SHP77 treated with DMSO at 0.1 percent for 48 hours (cell line): ENCODE measurements at places on chromosomes 16 and 17.

- no peak for DNase-seq
These were observed 53.1 kb downstream of the CFDP1 start for GRCh38 chr16:75379911-75380847.

DNA sequence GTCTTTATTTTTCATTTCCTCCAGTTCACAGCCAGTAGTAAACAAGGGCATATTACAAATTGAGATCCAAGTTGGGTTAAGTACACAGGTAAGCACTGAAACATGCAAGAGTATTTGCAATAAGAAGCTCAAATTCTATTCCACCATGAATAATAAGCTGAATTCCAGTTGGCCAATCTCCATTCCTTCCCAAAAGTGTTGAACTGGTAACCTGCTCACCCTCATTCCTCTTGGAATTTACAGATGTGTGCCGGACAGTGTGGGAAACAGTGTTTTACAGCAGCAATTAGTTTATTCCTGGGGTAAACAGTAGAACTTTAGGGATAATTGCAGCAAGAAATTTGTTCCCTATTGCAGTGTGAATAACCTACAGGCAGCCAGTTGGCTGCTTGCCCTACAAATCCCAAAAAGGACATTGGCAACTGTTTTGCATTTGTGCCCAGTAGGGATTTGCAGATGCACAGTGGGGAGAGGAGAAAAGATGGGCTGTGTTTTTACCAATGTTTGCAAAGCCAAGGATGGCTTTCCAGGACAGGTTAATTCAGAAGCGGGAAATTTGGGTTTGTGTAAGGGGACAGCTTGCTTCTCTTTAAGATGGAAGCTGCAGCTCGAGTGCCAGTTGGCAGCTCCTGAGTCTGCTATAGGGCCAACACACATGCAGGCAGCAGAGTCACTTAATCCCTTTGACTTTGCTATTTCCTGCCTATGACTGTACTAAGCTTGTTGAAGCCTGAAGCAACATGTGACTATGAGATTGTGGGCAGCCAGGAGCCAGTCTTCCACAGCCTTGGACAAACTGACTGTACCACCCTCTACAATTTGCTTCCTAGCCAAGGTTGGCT lies 318.9 kb downstream of the MAP2K6 start:
- no peak for DNase-seq

DNA sequence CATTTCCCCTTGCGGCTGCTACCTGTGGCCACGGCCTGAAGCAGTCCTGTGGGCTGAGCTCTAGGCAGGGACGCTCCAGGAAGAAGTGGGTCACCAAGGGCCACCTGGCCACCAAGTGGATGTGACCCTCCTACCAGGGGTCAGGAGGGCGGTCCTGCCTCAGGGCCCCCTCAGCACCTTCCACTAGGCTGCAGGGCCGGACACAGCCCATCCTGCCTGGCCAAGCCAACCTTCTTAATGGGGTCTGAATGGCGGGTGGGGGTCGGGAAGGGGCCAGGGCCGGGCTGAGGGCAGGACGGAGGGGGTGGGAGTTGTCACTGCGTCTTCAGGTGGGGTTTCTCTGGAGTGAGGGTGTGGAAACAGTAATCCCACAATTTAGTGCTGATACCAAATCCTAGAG lies 13.2 kb upstream of the MLKL start:
- no peak for DNase-seq

- DNase-seq, result no peak
These were observed 3.9 kb upstream of the ALDH3A2 start for GRCh38 chr17:19644493-19645210.

- no peak for DNase-seq
These were observed 139.0 kb downstream of the RAB11FIP4 start for GRCh38 chr17:31530391-31530985.

DNA sequence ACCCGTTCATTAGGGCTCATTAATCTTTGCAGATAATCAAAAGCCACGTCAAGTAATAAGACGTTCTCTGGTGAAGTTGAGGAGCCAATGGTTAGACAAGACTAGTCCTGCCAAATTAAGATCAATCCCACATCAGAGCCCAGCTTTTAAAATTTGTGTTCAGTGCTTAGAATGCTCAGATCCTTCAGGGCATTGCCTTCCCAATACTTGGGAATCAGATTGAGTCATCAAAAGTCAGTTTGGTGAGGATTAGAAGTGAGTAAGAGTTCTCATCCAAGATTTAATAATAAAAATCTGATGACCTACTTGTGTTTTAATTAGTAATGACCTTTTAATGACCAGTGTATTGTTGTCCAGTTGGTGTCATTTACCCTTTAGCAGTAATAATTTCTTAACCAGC lies 19.8 kb downstream of the MAP2K4 start:
- no peak for DNase-seq

GRCh38 chr17:46733837-46734475 lies 84.5 kb downstream of the WNT3 start:
- DNase-seq, result no peak

DNA sequence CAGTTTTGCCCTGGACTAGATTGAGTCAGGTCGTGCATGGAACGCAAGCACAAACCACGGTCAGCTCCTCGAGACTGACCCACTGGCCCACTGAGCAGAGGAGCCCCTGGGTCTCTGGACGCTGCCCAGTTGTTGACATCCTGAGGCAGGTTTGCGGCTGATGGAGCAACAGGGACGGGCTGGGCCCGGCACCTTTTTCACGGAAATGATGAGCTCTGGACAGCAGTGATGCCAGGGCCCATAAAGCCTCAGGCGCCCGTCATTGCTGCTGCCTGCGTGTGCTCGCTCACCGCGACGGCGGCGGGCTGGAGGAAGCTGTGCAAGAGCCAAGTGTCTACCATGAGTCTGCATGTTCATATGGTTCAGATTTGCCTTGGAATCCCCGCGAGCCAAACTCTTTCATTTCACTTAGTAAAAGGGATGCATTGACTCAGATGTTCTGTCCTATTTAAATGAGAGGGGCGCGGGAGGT lies 30.8 kb upstream of the CRISPLD2 start:
- no peak for DNase-seq

DNA sequence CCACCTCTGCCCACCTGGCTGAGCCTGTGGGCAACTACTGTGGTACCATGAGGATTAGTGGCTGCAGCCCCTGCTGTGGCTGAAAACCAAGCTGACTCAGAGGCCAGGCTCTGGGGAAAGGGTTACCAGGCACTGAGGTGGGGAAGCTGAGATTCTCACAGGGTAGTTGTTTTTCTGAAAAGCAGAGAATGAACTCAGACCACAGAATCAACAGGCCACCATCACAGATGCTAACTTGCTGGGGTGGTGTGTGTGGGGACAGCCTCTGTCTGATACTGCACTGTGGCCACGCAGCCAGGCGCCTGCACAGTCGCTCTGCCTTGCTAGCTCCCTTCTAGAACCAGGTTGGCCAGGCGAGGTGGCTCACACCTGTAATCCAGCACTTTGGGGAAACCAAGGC lies 28.8 kb downstream of the NPLOC4 start:
- DNase-seq, result no peak

DNA sequence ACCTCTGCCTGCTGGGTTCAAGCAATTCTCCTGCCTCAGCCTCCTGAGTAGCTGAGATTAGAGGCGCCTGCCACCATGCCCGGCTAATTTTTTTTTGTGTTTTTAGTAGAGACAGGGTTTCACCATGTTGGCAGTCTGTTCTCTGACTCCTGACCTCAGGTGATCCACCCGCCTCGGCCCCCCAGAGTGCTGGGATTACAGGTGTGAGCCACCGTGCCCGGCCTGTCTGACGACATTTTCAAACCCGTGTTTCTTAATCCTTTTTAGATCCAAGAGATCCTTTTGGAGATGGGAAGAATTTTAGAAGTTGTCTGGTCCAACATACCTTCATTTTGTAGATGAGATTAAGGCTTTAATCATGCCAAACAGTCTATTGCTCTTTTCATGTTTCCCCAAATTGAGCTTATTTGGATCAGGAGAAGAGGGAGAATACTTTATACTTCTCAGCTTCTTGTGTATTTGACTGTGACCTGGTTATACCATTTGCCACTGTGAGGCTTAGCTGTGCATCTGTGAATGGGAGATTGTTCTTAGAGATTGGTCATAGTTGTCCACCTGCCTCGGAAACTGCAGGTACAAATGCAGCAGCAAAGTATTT lies 25.8 kb downstream of the USP10 start:
- no peak for DNase-seq

DNA sequence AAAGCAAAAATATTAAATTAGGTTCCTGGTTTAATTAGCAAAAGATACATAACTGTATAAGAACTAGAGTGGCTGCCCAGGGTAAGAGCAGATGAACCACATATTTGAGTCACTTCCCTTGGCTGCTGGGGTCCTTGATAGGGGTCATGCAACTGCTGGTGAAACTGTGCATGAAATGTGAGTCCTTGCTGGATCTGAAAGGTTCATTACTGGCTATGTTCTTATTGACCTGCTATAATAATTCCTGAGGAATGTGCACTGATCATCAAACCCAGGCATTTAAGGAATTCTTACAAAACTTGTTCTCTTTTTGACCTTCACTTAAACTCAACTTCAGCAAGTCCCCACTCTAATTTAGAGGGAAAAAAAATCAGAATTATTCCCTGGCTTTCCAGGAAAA lies 183.4 kb downstream of the ZNF18 start:
- DNase-seq, result no peak

DNA sequence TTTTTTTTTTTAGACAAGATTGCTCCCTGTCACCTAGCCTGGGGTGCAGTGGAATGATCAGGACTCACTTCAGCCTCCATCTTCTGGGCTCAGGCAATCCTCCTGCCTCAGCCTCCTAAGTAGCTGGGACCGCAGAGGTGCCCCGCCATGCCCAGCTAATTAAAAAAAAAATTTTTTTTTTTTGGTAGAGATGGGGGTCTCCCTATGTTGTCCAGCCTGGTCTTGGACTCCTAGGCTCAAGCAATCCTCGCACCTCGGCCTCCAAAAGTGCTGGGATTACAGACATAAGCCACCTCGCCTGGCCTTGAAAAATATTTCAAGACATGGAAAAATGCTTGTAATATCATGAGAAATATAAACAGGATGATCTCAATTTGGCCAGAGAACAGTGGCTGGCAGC lies 42.9 kb downstream of the HAPSTR1 start:
- DNase-seq, result no peak

GRCh38 chr17:44439168-44439567 lies 49.7 kb upstream of the ITGA2B start:
- no peak for DNase-seq

DNA sequence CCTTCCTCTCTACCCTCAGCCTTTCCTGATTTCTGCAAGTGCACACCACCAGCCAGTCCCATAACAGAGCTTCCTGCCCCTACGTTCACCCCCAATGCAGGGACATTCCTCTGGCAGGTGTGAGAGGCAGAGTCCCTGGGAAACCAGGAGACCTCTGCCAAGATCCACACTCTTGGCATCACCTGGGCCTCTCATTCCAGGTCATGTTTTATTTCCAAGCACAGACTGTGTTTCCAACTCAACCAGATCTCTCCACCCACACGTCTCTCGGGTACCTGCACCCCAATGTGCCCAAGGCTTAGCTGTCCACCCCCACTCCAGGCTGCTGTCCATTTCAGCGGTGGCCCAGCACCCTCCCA lies 21.0 kb upstream of the PHB1 start:
- DNase-seq, result no peak

DNA sequence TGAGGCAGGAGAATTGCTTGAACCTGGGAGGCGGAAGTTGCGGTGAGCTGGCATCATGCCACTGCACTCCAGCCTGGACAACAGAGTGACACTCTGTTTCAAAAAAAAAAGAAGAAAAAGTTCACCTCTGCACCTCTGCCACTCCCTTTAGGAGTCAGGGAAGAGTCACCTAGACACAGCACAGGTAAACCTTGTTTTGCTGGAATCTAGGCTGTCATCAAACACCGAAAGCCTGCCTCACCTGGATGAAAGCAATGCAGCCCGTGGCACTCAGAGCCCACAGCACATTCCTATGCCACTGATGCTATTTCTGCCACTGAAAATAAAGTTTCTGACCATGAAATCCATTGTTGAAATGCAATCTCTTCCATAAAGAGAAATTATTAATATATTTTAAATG lies 22.2 kb downstream of the CFAP52 start:
- no peak for DNase-seq

DNA sequence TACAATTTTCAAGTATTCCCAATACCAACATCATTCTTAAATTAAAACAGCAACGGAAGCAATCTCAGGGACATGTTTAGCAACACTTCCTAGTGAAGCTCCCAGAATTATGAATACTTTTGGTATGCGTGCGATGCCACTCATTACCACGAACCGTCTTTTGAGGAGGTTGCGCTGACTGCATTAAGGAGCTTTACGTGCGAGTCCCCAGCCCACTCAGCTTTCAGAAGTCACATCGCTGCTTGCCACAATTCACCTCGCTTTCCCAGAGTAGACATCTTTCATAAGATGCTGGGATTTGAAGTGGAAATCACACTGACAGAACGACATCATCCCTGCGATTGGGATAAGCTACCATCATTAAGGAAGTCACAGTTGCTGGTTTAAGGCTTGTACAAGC lies 441.6 kb upstream of the HSBP1 start:
- no peak for DNase-seq

DNA sequence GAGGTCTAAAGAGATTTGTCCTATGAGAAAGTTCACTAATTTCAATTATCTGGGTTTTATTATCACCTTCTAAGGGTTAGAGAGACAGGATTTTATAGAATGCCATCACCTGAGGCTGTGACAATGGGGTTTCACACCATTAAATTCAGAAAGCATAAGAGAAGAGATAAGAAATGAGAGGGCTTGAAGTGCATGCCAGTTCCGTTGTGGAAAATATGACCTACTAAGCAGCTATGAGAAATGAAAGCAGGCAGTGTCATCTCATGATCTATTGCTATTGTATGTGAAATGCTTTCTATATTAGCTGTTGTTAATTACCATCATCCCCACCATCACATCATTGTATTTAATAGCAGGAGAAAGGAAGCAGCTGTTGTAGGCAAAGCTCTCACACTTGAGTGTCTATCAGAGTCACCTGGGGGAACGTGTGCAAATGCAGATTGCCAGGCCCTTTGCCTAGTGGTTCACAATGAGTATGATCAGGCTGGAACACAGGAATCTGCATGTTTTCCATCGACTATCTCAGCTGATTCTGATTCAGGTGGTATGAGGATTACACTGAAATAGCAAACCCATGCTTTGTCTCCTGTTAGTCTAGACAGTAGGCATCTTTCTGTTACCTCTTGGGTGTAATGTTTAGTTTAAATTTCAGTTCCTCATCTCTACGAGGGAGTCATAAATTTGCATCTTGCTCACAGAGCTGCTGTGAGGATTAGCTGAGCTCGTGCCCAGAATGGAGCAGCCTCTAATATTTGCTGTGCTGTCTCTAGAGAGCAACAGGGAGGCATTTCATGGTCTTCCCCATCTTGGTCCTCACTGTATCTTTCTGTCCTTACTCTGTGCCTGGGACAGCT lies 256.4 kb downstream of the CDH13 start:
- no peak for DNase-seq

DNA sequence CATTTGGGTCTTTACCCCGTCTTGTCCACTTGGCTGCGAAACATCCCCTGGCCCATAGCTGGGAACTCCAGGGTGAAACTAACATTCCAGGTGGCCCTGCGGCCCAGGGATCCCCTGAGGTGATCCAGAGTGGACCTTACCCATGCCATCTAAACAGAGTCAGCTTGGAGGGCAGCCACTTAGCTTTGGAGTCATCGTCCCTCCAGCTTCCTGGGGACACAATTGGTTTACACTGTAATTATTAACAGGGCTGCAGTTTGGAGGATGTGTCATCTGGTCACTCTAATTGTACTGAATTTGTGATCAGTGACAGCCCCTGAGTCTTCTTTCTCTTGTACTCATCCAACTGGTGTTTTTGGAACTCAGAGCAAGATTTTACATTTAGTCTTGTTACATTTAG lies 149.9 kb downstream of the ENGASE start:
- DNase-seq, result no peak
